ENCODE measurements at places on chromosomes 2 and 18.
A peak's percentile ranks its signal among the peaks of the same experiment; 100 is the strongest.

- DNase-seq: no peak
Measured at GRCh38 chr2:1866402-1867111, 122.2 kb upstream of the PXDN start.

GRCh38 chr2:221517696-221518151 is 54.4 kb downstream of the EPHA4 start:
- peak; percentile 69 for DNase-seq

- no peak for DNase-seq
Measured at GRCh38 chr2:31415421-31415820, 879 bp upstream of the XDH start.

- no peak for DNase-seq
Measured at GRCh38 chr2:64533882-64534281, 9.8 kb downstream of the AFTPH start.

- no peak for DNase-seq
Measured at GRCh38 chr2:151860613-151861146, 32.5 kb upstream of the ARL5A start.

GRCh38 chr2:151833984-151834383 is 5.8 kb upstream of the ARL5A start:
- no peak for DNase-seq

DNA sequence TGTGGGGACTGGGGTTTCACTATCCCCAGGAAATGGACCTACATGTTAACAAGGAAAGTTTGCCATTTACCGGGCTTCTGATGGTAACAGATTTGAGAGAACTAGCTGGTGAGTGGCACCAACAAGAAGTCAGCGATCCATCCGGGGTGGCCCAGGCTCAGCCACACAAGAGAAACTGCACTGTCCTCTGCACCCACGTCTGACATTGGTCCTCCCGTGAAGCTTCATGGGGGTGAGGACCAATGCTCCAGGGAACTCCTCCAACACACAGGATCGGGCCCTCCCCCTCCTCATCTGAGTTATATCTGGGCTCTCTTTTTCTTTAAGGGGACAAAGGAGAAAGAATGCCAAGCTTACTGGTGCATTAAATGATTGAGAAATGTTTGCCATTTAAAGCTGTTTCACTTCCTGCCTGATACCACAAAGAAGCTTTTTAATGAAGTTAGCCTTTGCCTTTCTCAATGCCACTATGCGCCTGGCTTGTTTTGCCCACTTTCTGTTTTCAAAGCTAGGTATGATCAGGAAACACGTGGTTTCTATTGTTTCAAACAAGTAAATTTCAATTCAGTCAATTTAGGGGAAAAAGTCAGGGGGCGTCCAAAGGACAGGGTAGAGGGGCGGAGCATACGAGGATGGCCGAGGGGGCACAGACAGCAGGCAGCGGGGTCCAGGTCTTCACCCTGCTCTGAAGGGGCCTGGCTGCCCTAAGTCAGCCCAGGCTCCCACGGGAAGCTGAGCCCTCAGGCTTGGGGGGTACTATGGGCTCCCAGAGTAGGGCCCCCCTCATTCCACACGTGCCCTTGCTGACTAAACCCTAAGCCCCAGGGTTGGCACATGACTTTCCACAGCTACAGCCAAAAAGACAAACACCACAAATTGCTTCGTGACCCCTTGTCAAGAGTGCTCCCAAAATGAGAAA is 204.0 kb upstream of the ID2 start:
- DNase-seq: no peak

GRCh38 chr2:121579309-121579708 is 48.6 kb downstream of the RNU4ATAC start:
- no peak for DNase-seq

DNA sequence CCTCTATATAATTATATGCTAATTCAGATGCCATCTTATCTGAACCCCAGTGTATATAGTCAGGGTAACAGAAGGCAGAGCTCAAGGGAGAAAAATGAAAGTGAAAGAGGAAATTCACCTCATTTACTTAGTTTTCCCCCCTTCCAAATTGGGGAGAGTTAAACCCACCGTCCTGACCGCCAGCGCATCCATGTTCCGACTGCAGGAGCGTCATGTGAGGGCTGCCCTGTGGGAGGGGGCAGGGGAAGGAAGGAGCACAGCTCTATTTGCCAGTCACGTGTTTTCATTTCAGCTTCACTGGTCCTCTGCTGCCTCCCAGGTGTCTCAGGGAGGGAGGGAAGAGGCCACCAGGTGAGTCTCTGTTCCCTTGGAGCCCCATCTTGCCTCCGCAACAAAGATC is 13.2 kb downstream of the CNNM4 start:
- peak; percentile 35 for DNase-seq

- no peak for DNase-seq
Measured at GRCh38 chr18:69737851-69738250, 209.8 kb downstream of the CD226 start.

GRCh38 chr2:27730980-27731691 is 40.4 kb upstream of the MRPL33 start:
- no peak for DNase-seq

DNA sequence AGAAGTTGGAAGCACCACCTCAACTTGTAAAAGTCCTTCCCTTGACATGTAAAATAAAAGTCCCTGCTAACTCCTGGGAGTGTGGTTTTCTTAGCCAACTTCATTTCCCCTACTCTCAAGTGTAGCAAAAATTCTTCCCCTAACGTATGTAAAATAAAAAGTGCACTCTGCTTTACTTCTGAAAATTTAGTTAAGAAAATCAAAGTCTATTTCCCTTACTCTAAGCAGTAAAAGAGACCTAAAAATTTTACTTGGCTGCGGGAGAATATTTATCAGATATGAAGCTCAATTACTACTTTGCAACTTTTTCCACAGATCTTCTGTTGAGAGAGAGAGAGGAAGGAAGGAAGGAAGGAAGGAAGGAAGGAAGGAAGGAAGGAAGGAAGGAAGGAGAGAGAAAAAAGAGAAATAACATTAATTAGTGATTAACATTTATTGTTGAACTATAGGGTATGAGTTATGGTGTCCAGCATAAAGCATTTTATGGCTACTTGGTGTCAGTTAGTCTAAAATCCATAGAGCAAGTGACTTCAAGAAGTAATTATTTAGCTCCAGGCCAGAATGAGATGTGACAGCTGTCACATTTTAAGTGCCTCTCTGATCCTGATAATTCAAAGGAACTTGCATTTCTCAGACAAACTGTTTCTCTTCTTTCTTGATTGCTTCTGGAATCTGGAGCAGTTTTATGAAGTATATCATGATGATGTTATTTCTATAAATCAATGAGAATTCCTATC is 210.3 kb downstream of the TMX3 start:
- DNase-seq: no peak

- DNase-seq: no peak
Measured at GRCh38 chr2:219207134-219207883, 727 bp downstream of the ZFAND2B start.

- no peak for DNase-seq
Measured at GRCh38 chr2:70822843-70823242, 2.4 kb upstream of the CLEC4F start.

GRCh38 chr2:240398661-240399267 is 36.7 kb upstream of the GPC1 start:
- DNase-seq: no peak

- no peak for DNase-seq
Measured at GRCh38 chr2:29155578-29155977, 40.4 kb downstream of the CLIP4 start.
